ENCODE measurements at places on chromosomes 1 and 21.

DNA sequence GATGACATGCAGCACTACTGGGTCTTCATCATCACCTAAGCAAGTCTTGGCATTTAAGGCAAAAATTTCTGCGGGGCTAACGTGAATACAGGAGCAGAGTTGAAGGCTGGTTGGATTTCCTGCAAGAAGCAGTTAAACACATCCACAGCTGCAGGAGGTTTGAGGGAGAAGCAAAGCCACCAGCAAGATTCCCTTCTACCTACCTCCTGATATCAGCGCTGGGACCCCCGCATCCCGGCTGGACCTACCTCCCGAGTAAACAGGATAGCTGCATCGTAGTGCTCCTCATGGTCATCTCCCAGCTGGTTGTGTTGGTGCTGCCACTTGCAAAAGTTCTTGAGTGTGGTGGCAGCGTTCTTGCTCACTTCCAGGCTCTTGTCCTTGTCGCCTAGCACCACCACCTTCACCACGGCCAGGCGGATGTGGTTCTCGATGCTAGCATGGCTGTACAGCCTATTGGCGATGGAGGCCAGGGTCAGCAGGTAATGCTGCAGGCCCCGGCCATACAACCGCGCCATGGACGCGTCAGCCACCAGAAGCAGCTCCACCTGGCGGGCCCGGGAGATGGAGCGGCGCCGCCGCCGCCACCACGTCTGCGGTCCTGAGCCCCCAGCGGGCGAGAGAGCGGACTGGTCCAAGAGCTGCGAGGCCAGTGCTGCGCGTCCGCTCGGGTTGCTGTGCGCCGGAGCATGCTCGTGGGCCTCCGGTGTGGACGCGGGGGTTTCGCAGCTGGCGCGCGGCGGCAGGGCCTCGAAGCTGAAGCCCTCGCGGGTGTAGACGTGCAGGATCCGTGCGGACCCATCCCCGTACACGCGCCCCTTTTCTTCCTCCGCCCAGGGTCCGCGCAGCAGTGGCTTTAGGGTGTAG, 1.6 kb downstream of the ADAMTS5 start:
- DNase-seq = no peak

GRCh38 chr1:210728437-210729149, 399.9 kb downstream of the HHAT start:
- no peak for DNase-seq

GRCh38 chr1:15181564-15181963, 28.0 kb downstream of the TMEM51 start:
- DNase-seq = no peak

DNA sequence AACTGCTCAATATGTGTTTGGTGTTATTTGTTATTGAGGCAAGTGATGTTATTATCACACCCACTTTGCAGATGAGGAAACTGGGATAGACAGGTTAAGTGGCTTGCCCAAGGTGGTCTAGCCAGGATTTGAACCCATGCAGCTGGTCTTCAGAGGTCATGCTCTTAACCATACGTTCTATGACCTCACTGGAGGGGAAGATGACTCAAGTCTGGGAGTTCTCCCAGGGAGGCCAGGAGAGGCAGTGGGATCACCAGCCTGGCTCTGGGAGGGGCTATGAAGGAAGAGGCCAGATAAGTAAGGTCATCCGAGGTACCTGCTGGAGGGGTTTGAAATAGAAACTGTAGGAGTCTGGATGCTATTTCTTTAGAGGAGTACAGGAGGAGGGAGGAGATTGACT, 95.3 kb downstream of the NAV1 start:
- no peak for DNase-seq

Data from activated CD4-positive, alpha-beta T cell treated with anti-CD3 and anti-CD28 coated beads, Interleukin-2, Interleukin-4, amounts not matched to agents 100 ng/mL and 50 ng/mL, durations not matched to agents 16 hours and 8 hours (primary cell).